OCI-M1 (cell line): ENCODE measurements at places on chromosomes 1 and 21.

DNA sequence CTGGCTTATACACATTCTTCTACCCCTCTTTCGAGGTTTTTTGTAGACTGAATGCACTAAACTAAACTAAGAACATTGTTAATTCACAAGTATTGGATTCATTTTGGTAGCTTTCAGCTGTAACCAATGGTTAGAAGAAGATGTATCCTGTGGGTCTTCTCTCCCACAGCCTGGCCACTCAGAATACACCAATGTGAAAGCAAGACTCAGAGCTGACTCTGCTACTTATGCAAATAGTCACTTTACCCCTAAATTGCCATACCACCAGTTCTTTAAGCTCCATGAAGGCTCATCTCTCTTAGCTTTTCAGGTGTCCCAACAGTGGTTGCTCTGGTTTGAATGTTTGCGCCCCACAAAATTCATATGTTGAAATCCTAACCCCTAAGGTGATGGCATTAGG, 60.1 kb downstream of the RGS13 start:
- no peak for DNase-seq

- no peak for DNase-seq
These were observed 92.2 kb downstream of the DYRK1A start for GRCh38 chr21:37458669-37459276.

- no peak for DNase-seq
These were observed 12.7 kb downstream of the KYAT3 start for GRCh38 chr1:88979749-88980116.

- DNase-seq: no peak
These were observed 69.7 kb upstream of the ADAM30 start for GRCh38 chr1:119966020-119966419.

DNA sequence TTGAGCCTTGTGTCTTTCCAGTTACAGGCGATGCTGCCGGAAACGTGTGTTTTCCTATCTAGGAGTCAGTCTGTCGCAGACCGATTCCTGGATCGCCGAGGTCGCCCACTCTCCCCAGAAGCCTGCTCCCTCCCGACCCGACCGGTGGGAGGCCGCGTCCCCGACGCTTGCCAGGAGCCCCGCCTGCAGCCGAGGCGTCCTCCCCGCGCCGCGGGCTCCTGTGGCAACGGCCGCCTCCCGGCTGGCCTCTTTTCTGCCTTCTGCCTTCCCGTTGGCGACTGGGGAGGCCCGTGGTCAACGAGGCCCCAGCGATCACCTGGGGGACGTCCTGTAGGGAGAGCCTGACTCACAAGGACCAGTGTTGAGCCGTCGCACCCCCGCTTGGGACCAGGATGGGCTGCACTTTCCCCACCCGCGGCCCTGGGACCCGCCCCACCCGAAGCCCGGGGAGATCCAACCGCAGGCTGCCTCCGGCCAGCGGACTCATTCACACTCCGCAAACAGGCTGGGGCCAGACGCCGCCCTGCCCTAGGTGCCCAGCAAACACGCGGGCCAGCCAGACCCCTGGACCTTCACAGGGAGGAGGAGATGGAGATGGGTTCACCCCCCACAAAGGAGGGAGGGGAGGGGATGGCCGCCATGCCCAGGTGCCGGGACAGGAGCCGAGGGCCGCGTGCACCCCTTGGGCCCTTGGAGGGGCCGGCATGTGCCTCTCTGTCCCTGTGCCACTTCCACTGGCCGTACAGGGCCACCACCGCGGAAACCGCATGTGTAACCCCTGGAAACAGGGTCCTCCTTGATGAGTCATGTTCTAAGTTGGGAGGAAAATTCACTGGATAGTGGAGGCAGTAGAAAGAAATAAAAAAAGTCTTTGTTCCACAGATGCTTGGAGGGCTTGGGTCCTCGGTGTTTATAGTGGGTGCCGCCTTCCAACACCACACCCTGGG, 7.2 kb upstream of the COL6A1 start:
- peak; percentile 38 for DNase-seq

- DNase-seq: no peak
These were observed 76.6 kb downstream of the NOS1AP start for GRCh38 chr1:162145966-162146696.

- peak; percentile 46 for DNase-seq
These were observed 1.2 kb downstream of the TNFRSF8 start for GRCh38 chr1:12064073-12064969.
